ENCODE measurements at places on chromosomes 7 and 10.

DNA sequence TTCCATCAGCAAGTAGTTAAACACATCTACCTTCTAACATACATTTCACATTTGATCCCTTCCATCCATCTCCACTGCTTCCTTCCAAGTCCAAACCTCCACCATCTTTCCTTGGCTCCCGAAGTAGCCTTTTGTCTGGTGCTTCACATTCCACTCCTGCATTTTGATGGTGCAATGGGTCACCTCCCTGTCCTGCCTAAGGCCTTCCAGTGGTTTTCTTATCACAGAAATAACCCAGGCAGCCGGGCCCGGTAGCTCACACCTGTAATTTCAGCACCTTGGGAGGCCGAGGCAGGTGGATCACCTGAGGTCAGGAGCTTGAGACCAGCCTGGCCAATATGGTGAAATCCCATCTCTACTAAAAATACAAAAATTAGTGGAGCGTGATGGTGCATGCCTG, 44.5 kb downstream of the EMX2 start:
- no peak for DNase-seq

DNA sequence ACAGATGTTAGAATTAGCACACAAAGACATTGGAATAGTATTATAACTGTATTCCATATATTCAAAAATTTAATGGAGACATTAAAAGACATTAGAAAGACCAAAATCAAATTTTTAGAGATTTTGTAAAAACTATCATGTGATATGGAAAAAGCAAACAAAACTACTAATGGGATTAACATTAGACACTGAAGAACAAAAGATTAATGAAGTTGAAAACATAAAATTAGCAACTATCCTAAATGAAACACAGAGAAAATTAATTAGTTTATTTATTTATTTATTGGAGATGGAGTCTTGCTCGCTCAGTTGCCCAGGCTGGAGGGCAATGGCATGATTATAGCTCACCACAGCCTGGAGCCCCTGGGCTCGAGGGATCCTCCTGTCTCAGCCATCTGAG, 158.8 kb downstream of the DOCK4 start:
- no peak for DNase-seq

DNA sequence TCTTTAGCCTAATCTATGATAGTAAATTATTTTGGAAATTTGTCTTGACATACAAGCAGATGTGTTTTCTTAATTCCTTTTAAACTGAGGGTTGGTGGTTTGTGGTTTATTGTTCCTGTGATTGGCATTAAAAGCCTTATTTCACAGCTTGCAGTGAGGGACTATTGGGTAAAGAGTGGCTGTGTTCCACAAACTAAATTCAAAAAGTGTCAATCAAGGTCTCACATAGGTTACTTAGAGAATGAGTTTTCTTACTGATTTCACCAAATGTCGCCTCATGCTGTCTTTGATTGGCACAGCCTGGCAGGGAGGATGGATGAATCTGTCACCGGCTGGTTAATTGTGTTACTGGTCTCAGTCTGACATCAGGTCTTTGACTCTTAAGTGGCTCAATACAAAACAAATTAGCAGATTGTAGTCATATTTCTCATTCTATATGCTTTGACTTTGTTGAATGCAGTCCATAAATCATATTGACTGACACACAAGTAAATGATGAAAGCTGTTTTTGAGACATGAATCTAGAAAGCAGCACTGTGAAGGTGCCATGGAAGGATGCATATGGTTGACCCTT, 66.8 kb upstream of the CYP26C1 start:
- DNase-seq = no peak

- no peak for DNase-seq
Measured at GRCh38 chr10:87534173-87534858, 29.6 kb downstream of the MINPP1 start.

- no peak for DNase-seq
Measured at GRCh38 chr10:69731184-69731583, 70.5 kb upstream of the COL13A1 start.

DNA sequence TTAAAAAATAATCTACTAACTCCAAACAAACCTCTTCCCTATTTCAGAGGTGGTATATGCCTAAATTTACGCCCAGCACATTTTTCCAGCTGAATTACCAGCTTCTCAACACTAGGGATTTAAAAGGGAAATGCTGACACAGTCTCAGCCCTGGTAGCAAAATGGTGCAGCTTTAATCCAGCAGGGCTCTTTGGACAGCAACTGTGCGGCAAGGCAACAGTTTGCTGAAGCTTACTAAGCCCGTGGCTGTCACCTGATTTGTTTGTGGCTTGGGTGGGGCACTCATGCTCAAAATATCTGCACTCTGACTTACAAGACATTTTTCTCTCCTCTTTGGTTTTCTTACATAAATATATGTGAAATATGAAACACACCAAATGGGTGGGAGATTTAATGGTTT, 206.7 kb downstream of the POU6F2 start:
- no peak for DNase-seq

DNA sequence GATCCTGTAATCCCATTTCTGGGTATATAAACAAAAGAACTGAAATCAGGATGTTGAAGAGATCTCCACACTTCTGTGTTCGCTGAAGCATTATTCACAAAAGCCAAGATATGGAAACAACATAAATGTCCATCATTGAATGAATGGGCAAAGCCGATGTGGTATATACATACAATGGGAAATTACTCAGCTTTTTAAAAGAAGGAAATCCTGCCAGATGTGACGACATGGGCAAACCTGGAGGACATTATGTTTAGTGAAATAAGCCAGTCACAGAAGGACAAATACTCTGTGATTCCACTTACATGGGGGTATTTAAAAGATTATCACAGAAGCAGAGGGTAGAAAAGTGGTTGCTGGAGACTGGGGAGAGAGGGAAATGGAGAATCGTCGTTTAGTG, 23.9 kb upstream of the FAM107B start:
- no peak for DNase-seq

- DNase-seq = no peak
Measured at GRCh38 chr7:19408706-19409220, 263.5 kb upstream of the FERD3L start.

DNA sequence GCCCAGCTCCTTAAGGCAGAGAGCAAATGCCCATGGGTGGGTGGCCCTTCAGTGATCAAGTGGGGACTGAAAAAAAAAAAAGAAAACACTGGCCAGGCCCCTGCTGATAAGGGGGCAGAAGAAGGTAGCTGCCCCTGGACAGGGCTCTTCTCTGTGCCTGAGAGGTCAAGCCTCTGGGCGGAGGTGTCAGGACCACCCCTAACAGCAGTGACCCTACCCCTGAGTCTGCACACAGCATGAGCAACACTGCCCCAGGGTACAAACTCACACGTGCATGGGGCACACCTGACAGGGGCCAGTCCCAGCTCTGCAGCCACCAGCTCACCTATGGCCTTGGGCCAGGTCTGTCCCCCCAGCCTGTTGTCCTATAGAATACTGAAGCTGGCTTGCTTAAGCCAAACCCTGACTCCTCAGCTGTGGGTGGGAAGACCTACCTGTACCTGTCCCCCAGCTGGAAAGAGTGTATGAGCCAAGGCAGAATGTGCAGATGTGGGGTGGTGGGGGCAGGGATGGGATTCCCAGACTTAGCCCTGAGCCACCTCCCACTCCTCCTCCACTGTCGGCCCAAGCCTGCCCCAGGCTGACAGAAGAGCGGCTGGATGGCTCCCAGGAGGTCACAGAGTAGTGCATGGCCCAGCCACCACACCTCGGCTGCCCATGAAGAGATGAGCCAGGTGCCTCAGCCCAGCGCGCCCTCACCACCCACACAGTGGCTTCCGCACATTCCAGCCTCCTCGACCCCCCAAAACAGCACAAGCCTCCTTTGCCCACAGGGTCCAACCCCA, 23.7 kb downstream of the KCNH2 start:
- DNase-seq = no peak

All from activated CD4-positive, alpha-beta memory T cell treated with anti-CD3 and anti-CD28 coated beads for 36 hours (primary cell).